ENCODE measurements at places on chromosomes 7 and 10. TPM values are rescaled to one million over a fixed set of nuclear protein-coding genes. Genes with fewer than 3 reads are reported as not detected.

DNA sequence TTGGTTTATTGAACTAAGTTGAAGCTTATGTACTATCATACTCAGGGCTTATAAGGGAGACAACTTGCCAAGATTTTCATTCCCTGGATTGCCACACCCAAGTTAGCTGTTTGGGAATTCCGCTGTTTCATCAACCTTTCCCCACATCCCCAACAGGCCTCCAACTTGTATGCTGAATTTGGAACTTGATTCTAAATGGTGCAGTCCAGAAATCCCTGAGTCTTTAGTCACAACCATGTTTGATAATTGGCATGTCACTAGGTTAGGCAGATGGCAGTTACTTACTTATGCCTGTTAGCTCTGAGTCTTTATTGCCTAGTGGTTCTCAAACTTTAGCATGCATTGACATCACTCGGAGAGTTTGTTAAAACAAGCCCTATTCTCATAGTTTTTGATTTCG lies 135.4 kb upstream of the PRPS1L1 start:
- DNase-seq = no peak

DNA sequence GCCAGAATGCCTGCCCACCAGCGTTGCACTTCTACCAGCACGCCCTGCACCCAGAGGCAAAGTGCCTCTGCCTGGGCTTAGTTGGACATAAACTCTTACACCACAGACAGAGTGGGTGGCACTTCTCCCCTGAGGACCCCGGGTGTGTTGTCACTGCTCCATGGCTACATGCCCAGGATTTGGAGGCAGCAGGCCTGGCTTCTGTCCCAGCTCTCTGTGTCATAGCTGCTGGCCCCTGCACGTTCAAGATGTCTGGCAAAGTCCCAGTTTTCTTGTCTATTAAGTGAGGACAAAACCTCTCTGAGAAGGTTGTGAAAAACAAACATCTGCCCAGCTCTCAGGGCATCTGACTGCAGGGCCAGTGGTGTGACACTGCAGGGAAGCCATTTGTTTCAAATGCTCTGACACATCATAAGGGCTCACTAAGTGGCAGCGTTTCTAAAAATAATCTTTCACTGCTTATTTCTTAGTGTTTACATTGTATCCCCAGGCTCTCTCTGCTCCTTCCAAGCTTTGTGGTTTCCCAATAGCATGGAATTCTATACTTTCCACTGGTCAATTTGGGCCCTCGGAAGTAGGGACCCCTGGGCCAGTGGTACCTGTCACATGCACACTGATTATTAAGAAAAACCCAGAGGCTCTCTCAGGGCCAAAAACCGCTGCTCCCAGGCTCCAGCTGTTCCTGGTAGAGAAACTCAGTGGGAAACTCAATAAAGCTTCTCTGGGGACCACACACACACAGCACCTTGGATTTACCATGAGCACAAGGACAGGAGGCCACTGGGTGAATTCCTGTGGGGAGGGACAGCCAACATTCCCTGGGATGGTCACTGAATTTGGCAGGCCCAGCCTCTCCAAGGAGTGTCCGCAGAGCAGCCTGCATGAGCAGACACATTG lies 86.2 kb upstream of the ANLN start:
- DNase-seq = peak; percentile 89

- DNase-seq = no peak
These were observed 59.6 kb upstream of the UBE3C start for GRCh38 chr7:157079116-157079515.

GRCh38 chr7:75876126-75876881 lies 2.5 kb upstream of the RHBDD2 start:
- no peak for DNase-seq

DNA sequence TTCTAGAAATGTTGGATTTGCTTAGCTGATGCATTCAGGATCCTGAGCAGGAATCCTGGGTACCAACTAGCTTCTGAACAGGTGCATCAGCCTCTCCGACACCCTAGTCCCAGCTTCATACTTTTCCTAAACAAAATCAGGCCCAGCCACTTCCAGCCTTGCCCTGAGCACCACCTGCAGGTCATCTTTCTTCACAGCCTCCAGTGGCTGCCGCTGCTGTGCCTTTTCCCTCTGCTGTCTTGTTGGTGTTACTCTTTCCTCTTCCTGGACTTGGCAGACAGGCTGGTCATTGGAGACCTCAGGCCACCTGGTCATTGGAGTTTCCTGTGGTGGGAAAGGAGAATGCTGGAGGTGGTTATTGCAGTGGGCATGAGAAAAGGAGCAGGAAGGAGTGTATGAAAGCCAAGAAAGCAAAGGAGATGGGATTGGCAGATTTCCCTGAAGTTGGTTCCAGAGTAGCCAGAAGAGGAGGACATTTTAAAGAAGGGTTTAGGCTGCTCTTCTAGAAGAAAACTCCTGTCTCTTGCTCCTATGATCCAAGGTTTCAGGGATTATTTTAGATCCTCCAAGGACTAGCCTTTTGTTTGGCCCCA lies 48.2 kb upstream of the NFKB2 start:
- no peak for DNase-seq

GRCh38 chr10:110151467-110151866 lies 55.9 kb upstream of the MXI1 start:
- DNase-seq = peak; percentile 71

DNA sequence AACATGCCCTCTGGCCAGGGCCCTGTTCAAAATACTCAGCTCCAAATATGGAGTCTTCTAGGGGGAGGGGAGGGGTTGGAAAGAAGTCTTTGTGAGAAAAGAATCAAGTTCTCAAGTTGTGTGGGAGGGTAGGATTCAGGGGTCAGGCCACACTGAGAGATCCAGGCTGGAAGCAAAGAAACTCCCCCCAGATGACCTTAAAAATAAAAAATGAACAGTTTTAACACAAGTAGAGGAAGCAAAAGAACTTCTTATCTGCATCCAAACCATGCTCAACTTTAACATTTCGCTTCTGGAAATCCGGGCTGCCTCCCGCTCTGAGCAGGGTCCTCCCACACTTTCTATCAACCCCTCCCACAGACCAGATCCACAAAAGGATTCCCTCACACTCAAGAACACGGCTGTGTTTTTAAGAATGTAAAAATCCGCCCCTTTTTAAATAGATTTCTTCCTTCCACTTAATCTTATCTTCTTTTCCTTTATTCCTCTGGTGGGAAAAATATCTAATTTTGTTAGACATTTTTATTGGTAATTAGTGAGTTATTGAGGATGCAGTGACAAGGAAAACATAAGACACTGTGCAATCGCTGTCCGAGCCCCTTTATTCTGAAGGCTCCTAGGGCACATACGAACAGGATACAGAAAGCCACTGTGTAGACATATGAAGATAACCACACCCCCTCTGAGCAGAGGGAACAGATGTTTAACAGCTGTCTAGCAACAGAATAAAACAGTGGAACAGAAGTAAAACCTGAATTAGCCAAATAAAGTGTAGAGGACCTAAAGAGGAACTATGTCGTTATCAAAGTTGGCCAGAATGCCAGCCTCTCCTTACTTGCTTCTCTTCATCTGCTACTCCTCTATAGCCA lies 43.8 kb downstream of the CYTH3 start:
- no peak for DNase-seq

DNA sequence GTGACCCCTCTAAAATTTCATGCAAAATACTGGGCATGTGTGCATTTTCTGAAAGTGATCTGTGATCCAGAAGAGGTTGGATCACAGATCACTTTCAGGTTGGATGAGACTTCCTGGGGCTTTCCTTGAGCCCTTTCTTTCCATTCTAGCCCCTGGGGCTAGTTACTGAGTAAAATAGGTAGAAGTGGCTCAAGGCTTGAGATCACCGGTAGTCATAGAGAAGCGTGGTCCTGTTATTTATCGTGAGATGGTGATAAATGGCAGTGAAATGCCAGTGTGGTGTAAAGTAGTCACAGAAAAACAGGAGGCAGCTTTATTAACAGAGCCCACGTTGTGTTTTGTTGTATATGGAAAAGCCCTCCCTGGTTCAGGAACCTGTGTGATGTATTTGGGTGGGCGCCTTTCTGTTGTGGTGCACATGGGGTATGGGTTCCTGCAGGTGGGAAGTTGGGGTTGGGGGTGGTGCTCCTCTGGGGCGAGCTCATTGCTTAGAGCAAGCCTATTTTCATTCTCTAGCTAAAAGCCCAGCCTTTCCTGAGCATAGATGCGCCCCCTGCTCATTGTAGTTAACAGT lies 34.0 kb upstream of the SH2D4B start:
- no peak for DNase-seq

DNA sequence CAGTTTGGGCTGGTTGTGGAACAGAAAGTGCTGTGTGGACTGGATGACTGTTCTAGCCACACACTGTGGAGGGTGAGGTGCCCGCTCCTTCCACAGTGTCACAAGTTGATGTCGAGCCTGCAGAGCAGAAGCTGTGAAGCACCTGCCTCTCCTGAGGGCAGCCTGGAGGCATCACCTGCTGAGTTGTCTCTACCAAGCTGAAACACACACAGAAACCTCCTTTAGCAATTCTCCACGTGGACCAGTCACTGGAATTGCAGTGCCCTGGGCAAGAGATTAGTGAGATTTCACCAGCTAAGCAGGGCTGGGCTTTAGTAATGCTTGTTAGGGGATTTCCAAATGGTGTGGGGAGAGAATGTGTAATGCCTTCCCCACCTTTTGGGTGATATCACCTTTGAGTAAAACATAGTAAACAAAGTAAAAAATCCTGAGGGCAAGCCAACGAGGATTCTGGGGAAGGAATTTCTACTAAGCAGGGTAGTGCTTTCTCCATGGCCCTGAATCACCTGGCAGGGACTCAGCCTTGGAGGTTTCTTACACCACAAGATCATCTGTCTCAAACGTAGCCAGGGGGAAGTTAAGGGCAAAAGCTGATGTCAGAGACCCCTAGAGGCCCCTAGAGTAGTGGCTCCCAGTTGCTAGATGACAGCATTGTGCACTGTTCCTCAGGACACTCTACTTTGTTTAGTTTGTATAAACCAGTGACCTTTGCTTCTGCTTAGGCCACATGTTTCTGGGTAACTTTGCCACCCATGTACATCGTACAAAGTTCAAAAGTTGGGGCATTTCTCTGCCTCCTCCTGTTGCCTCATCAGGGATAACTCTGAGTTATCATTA lies 233.1 kb upstream of the IGFBP3 start:
- no peak for DNase-seq

GRCh38 chr10:1116696-1117280 lies 60.6 kb downstream of the WDR37 start:
- no peak for DNase-seq

The UBN2 gene
- 23.5 TPM for total RNA-seq

The ABCB1 gene
- 7.5 TPM for total RNA-seq

The SKIDA1 gene
- 0.69 TPM for total RNA-seq

The AKR1E2 gene
- 10.0 TPM for total RNA-seq

Data from upper lobe of right lung (tissue), 1 donor.